ENCODE measurements at places on chromosomes 12 and 14.

DNA sequence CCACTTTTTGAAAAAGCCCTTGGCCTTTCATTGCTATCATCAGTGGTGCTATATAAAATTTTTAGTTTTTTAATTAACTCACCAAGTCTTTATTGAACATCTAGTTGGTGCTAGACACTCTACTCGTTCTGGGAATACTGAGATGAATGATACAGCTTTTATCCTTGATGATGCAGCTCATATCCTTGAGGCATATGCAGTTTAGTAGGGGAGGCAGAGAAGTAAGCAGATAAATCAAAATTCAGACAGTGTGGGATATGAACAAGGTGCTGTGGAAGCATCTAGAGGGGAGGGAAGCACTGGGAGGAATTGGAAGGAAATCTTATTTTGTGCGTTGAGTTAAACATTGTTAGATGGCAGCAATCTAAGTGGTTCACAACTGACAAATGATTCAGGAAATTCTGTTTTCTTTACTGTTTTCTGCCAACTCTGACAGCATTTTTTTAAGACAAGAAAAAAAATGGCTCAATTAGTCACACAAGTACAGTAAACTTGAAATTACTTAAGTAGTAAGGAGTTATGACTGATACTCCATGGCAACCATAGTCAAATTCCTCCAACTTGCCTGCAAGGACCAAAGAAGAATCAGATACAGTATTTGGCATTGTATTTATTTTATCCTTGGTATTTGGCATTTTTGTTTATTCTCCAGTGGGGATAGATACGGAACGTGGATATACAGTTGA is 119.2 kb downstream of the TMTC2 start:
- no peak for DNase-seq

- DNase-seq: peak; percentile 23
Measured at GRCh38 chr12:132222096-132222807, 78.0 kb downstream of the NOC4L start.

DNA sequence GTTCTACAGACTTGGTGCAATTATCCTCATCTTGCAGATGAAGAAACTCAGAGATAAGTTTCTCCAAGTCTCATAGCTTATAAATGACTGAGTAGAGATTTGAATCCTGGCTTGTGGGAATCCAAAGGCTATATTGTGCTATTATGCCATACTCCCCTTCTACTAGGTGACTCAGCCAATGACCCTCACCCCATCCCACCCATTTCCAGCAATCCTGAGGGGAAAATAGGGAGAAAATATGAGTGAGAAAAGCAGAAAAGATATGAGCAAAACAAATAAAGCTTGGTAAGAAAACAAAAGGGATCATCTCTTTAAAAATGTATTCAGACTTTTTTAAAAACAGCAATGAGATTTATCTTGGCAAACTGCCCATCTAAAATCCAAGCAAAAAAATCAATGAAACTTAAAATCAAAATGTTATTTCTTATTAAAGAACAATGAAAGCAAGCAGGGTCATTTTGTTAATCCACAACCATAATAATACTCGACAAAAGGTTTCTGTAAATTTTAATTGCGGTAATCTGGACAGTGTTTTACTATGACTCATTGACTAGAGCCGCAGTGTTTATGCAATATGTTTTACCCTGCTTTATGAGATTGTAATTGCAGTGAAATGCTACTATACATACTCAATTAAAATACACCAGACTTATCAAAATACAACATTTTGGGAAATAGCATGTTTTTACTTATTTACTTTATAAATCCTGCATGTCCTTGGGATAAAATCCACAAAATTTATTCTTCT is 13.1 kb upstream of the LGR5 start:
- no peak for DNase-seq

- no peak for DNase-seq
Measured at GRCh38 chr12:712172-712863, 40.1 kb upstream of the WNK1 start.

- DNase-seq: peak; percentile 46
Measured at GRCh38 chr14:60561845-60562746, 53.1 kb downstream of the SIX6 start.

DNA sequence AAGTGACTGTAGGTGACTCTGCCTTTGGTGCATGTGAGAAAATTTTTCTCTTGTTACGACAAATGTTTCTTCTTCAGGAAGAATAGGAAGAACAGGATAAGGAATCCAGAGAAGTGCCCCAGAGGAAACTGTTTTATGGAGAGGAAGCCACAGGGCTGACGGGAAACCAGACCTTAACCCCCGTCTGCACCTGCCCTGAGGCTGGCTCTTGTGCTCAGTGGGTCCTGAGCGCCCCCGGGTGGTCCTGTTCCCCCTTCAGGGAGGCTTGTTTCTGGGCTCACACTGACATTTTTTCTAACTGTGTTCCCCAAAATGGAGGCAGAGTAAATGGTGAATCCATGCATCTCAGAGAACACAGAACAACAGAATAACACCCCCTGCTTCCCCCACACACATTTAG is 691.8 kb downstream of the TMEM121 start:
- no peak for DNase-seq

DNA sequence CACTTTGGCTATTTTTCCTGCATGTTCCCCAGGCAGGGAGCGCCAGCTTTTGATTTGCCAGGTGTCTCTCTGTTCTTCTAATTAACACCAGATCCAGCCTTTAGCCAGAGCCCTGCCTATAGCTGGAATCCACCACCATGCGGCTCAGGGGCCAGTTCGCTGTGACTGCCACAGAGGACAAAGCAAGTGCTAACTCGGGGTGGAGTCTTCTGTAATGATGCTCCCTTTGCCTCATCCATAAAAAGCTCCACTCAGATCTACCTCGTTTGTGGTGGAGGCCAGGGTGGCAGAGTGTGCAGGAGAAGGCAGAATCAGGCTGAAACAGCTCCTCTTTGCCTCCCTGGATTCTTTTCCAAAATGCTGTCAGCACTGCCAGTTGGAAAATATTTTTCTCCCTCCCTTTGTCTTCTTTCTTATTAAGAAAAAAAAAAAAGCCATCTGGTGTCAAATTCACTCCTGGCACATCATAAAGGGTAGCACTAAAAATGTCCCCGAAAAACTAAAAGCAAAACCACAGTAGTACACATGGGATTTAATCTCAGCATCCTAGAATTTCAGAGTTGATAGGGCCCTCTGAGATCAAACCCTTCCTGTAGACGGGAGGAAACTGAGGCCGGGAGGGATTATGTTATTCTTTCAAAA is 18.0 kb upstream of the CTDSP2 start:
- DNase-seq: no peak

All from RWPE1 (cell line).